Right lobe of liver (tissue), 6 donors: ENCODE measurements at places on chromosomes 12 and 14. TPM values are rescaled to one million over a fixed set of nuclear protein-coding genes. Genes with fewer than 3 reads are reported as not detected.

LRRK2 gene
- 19.1 TPM for total RNA-seq

REP15 gene
- total RNA-seq, result 1.0 TPM

ANO2 gene
- 0.24 TPM for total RNA-seq

SDR9C7 gene
- not detected for total RNA-seq

DNA sequence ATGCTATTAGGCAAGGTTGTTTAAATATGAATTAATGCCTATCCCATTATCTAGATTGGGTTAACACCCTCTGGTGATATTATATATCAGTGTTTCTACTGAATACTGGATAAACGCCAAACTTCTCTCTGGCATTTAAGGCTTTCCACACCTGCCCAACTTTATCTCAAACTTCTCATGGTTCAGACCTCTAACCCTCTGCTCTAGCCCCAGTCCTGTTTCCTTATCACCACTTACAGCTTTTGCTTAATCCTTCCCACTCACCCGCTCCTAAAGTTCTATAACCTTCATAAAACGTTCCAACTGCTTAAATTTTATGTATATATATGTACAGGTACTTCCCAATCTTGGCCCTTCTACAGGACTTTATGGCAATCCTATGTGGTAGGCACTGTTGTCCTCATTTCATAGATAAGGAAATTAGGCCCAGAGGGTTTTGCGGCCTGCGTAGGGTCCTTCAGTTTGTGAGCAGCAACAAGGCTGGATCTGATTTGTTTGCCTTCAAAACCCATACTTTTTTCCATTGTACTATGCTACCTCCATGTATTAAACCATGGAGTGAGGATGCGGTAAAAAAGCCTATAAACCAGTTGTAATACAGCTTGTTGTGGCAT lies 1.2 kb downstream of the LPCAT3 start:
- no peak for DNase-seq

- no peak for DNase-seq
Measured at GRCh38 chr14:92603309-92604242, 90.0 kb downstream of the RIN3 start.

- DNase-seq, result no peak
Measured at GRCh38 chr12:100031836-100032235, 47.1 kb upstream of the ANKS1B start.

DNA sequence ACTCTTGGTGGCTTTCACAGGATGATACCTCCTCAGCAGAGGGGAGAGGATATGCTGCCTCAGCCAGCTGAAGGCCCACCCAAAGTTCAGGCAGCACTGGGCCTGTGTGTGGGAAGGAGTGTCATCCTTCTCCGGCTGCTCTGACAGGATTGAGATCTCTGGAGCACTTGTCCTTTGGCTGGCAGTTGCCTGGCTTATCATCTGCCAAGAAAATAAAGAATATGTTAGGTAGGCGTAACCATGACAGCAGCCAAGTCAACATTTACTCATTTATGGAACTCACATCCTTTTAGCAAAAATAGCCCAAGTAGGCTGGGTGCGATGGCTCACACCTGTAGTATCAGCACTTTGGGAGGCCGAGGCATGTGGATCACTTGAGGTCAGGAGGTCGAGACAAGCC lies 68.5 kb downstream of the PPFIBP1 start:
- DNase-seq, result no peak

GRCh38 chr12:130064999-130065398 lies 97.3 kb upstream of the FZD10 start:
- DNase-seq, result no peak

GRCh38 chr14:95523815-95524448 lies 7.5 kb upstream of the SYNE3 start:
- DNase-seq, result peak; percentile 74

DNA sequence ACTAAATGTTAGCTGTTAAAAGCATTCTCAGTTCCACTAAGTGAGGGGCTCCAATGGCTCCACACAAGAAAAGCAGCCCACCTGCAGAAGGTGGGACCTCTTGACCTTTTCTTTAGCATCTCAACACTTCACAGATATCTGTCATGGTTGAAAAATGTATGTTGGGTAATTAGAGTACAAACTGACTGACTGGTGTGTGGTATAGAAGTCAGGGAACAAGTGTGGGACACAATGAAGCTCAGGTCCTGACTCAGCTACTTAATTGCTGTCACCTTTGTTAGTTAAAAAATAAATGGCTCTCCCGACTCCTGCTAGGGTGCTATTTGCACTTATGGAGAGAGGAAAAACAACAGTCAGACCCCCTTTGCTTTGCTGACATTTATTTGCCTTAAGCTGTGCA lies 299.0 kb downstream of the TTC6 start:
- no peak for DNase-seq

GRCh38 chr12:76548222-76548837 lies 11.2 kb downstream of the OSBPL8 start:
- DNase-seq, result no peak

- no peak for DNase-seq
Measured at GRCh38 chr12:117526757-117527478, 165.5 kb upstream of the NOS1 start.

DNA sequence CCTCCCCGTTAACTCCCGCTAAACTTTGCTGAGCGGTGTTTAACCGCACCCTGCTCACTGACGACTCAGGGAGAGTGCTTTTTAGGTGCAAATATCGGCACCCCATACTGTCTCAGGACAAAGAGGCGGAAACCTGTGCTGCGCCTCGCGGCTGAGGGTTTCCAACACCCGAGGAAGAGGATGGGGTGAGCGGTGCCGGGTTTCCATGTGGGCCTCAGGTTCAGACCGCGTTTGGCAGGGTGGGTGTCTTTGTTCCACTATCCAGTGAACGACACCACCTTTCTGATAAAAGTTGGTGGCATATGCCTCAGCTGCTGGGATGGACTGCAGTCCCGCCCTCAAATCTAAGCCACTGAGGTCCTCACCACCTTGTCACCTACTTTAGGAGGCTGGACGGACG lies 3.0 kb downstream of the RFLNA start:
- peak; percentile 3 for DNase-seq
